ENCODE measurements at places on chromosomes 5 and 9. TPM values are rescaled to one million over a fixed set of nuclear protein-coding genes. Genes with fewer than 3 reads are reported as not detected.

DNA sequence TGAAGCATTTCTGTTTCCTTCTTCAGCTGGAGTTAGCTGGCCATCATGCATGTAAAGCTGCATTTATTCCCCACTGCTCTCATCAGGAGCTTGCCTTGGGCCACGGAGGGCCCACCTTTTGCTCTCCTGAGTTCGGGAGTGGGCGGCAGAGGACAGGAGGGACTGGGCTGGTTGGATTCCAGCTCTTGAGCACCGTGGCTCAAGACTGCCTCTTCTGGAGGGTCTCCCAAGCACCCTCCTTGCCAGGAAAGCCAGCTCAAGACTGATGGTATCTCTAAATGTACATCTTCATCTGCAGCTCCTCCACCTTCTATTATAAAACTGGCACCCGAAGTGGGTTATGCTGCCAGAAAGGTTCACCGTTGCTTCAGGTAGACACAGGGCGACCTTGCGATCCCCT is 399.6 kb upstream of the IRX1 start:
- DNase-seq: no peak
- no peaks in the 10 kb centered on the region for H3K36me3 ChIP-seq
- H3K4me3 ChIP-seq: no peak overlapping the region
- no peaks in the 10 kb centered on the region for H3K27me3 ChIP-seq

GRCh38 chr5:164020116-164020515 is 514.7 kb downstream of the MAT2B start:
- H3K27ac ChIP-seq: no peak overlapping the region
- DNase-seq: no peak
- no peaks in the 10 kb centered on the region for H3K27me3 ChIP-seq

DNA sequence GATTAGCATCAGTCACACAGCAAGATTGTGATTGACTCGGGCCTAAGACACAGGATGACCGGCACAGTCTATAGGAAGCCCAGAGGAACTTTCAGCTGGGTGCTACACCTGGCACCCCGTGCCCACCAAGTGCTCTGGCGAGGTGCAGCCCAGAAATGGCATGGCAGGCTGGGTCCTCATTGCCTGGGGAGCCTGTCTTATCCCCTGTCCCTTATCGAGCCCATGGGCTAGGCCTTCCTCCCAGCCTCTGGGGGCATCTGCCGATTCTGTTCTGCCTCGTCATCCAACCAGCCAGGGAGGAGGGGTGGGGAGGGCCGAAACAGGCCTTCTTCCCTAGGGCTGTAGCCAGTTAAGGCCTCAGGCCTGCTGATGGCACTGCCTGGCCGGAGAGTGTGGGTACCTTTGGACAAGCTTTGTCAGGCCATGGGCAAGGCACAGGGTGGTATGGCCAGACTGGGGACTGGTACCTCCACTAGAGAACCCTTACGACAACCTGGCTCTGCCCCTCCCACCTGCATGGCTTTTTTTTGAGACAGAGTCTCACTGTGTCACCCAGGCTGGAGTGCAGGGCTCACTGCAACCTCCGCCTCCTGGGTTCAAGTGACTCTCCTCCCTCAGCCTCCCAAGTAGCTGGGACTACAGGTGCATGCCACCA is 1.6 kb downstream of the GRK6 start:
- H3K36me3 ChIP-seq: peaks cover 2% of the 10 kb centered on the region
- no peaks in the 10 kb centered on the region for H3K27me3 ChIP-seq
- peaks cover 15% of the 10 kb centered on the region for H3K4me1 ChIP-seq
- peak overlapping the region; percentile 53 for H3K27ac ChIP-seq

ZNF346 gene
- total RNA-seq: 24.2 TPM

DNA sequence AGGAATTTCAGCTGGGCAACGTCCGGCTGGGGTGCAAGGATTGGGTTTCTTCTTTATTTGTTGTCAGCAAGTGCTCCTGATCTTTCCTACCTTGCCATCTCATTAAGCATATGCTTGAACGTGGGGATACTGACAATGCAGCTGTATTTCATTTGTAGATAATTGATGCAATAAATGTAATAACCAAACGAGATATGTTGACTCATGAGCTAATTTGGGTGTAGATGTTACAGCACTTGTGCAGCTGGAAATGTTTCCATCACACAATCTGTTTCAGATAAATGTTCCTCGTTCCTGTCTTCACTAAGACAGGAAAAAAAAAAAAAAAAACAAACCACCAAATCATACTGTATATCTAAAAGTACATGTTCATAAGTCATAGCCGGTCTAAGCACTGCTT is 123.8 kb downstream of the DMRT2 start:
- H3K4me3 ChIP-seq: no peak overlapping the region
- H3K27ac ChIP-seq: no peak overlapping the region
- H3K4me1 ChIP-seq: peaks cover 7% of the 10 kb centered on the region

DNA sequence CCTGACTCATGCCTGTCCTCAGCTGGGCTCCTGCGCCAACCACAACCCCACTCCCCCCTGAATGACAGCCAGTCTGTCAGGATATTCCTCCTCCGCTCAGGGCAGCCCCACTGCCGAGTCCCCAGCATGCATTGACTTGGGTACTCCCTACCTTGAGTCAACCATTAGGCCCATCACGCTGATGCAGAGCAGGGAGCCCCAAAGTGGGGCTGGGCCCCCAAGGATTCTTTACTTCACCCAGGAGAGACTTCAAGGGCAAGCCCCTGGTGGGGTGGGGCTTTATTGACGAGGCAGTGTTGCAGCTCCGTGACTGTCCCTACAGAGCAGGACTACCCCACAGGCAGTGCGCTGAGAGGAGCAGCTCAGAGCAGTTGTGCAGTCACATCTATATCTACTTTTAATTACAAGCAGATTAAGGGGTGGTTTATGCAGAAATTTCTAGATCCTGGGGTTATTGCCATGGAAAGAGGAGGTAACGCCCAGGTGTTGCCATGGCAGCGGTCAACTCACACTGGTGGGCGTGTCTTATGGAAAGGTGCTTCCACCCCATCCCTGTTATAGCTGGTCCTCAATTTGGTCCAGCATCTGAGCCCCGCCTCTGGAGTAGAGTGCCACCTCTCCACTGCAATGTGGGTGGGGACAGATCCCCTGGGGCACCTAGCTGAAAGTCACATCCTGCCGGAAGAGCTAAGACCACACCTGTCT is 32.1 kb upstream of the FCN1 start:
- no peak overlapping the region for H3K4me3 ChIP-seq
- no peak for DNase-seq
- H3K36me3 ChIP-seq: no peaks in the 10 kb centered on the region
- H3K27me3 ChIP-seq: no peaks in the 10 kb centered on the region
- no peak overlapping the region for H3K27ac ChIP-seq

DNA sequence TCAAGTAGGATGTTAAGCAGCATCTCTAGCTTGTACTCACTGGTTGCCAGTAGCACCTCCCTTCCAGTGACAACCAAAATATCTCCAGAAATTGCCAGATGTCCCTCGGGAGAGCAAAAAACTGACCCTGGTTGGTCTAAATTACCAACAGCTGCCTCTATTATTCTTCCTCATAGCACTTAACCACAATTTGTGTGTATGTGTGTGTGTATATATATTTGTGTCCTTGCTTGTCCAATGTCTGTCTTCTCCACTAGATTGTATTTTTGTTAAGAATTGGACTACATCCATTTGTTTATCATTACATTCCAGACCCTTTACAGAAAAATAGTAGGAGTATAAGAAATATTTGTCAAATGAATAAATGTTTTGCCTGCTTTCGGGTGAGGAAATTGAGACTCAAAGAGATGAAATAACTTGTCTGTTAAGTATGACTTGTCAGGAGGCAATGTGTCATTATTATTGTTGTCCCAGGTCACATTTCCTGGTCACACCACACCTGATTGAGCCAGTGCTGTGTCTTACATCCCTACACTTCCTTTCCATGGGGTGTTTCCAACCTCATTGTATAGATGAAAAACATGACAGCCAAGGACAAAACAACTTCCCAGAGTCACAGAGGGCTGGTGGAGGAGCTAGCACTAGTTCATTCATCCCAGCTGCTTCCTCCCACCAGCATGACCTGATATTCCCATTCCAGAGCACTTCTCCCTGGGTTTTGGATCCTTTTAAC is 11.4 kb upstream of the GRPEL2 start:
- no peak overlapping the region for H3K4me3 ChIP-seq
- peaks cover 9% of the 10 kb centered on the region for H3K4me1 ChIP-seq
- H3K27ac ChIP-seq: no peak overlapping the region
- no peaks in the 10 kb centered on the region for H3K36me3 ChIP-seq
- no peak for DNase-seq

GRCh38 chr5:62326302-62326701 is 20.3 kb downstream of the KIF2A start:
- H3K4me1 ChIP-seq: peaks cover 4% of the 10 kb centered on the region
- no peaks in the 10 kb centered on the region for H3K36me3 ChIP-seq
- H3K4me3 ChIP-seq: no peak overlapping the region

KCNIP1 gene
- not detected for total RNA-seq

DNA sequence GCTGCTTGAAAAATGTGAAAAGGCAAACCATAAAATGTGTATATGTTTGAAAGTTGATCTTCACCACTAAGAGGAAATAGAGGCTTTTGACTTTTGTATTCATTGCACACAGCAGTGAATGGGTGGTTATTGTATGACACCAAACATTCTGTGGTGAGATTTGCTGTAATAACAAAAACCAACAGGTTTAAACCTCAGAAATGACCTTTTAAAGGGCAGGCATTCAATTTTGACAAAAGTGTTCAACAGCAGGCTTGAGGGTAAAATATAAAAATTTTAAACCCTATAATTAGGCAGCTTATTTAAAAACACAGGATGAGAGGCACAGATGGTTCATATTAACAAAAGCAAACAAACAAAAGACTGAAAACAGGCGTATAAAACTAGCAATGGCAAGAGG is 128.1 kb upstream of the NUDT12 start:
- H3K27me3 ChIP-seq: no peaks in the 10 kb centered on the region
- no peak overlapping the region for H3K27ac ChIP-seq
- no peaks in the 10 kb centered on the region for H3K36me3 ChIP-seq
- H3K4me3 ChIP-seq: no peak overlapping the region
- DNase-seq: no peak
- no peaks in the 10 kb centered on the region for H3K4me1 ChIP-seq

DNA sequence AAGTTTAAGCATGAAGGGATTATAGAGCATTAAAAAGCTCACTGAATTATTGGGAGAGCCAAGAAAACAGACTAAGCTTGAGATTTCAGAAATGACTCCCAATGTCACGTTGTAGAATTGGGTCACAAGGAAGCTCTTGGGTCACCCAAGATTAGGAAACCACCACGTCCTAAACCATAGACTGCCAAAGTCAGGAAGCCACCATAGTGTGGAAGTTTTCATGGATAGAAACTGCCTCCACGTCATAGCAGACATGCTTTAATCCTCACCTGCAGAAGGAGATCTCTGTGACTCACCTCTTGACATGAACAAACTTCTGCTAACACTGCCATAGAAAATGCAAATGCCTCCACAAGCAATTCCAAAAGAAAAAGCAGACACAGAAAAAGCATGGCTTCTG is 106.3 kb downstream of the SLC1A3 start:
- no peak overlapping the region for H3K4me3 ChIP-seq
- H3K36me3 ChIP-seq: no peaks in the 10 kb centered on the region
- H3K4me1 ChIP-seq: no peaks in the 10 kb centered on the region
- no peaks in the 10 kb centered on the region for H3K27me3 ChIP-seq
- H3K27ac ChIP-seq: no peak overlapping the region
- DNase-seq: no peak

OBP2B gene
- total RNA-seq: not detected

GRCh38 chr5:26339576-26339975 is 698.8 kb downstream of the CDH9 start:
- H3K27me3 ChIP-seq: no peaks in the 10 kb centered on the region
- H3K36me3 ChIP-seq: no peaks in the 10 kb centered on the region
- no peak for DNase-seq
- no peak overlapping the region for H3K27ac ChIP-seq
- no peaks in the 10 kb centered on the region for H3K4me1 ChIP-seq
- no peak overlapping the region for H3K4me3 ChIP-seq
